ENCODE measurements at places on chromosomes 6 and 20.
A peak's percentile ranks its signal among the peaks of the same experiment; 100 is the strongest.

DNA sequence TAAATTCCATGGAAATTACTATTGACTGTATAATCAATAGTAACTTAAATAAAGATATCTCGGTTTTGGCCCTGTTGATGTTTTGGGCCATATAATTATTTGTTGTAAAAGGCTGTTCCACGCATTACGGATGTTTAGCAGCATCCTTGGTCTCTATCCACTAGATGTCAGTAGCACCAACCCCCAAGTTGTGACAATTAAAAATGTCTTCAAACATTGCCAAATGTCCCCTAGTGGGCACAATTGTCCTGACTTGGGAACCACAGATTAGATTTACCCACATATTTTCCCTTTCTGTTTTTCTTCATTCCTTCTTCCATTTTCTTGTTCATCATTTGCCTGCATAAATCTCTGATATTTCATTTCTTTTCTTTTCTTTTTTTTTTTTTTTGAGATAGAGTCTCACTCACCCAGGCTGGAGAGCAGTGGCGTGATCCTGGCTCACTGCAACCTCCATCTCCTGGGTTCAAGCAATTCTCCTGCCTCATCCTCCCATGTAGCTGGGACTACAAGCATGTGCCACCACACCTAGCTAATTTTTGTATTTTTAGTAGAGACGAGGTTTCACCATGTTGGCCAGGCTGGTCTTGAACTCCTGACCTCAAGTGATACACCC, 13.6 kb upstream of the WFDC8 start:
- peak; percentile 4 for DNase-seq

DNA sequence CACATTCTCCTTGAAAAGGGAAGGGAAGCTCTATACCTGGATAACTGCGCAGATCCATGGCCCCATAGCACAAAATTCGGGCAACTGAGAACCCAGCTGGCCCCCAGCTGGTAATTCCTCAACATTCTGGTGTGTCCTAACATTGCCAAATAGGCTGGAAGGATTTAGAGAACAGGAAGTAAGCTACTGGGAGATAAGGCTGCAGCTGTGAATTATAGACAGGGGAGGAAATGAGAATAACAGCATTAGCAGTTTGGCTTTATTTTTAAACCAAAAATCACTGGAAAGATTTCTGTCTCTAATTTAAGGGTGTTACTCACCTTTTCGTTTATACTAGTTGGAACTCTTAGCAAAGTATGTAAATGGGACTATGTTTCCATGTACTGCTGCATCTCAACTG, 97.2 kb downstream of the TULP4 start:
- DNase-seq = no peak

- no peak for DNase-seq
These were observed 32.0 kb upstream of the TFAP2D start for GRCh38 chr6:50681213-50681824.

DNA sequence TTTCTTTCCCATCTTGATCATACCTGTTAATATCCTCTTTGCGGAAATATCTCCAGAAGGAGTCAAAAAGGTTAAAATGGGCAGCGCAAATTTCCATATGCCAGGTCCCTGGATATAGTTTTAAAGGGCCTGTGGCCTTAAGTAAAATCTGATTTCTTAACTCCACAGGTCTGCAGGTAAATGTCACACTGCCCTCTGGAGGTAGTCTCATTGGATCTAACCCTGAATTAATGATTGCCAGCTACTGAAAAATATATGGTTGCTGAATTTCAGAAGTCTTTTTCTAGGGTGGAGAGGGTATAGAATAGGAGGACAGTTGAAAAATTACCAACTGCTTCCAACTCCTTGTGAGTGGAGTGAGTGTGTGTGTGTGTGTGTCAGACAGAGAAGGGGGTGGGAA, 8.5 kb downstream of the MOXD1 start:
- DNase-seq = no peak

DNA sequence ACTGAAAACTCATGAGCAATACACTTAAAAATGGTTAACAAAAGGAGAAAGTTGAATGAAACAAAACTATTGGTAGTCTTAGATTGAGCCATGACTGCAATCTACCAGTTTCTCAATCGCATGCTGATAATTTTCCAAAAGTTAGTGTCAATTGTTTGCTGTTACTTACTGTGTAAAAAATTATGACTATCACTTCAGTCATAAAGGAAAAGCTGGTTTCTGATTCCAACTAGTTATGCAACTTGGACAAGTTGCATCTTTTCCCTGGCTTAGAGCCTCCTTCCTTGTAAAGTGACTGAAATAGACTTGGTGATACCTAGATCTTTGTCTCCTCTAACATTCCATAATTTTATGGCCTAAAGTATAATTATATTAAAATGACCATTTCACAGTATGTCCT, 88.3 kb upstream of the PAK5 start:
- no peak for DNase-seq

DNA sequence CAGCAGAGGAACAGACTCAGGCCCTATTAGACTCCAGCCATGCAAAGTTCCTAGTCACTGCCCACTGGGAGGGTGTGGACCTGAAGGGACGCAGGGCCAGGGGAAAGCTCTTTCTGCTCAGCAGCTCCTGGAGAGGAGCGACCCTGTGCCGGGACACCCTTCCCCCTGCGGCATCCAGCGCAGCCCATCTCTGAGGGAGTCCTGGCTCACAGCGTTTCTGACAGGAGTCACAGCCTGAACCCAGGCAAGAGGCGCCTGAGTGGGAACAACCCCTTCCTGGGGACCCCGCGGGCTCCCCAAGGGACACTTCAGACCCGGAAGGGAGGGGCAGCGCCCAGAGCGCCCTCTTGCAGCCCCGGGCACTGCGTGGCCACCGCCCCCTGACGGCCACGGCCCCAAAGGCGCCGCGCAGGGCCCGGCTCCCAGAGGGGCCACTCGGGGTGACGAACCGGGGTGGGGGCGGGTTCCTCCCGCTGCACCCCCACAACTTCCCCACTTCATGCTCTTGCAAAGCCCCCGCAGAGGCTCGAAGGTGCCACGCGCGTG, 862 bp downstream of the UCKL1 start:
- no peak for DNase-seq

DNA sequence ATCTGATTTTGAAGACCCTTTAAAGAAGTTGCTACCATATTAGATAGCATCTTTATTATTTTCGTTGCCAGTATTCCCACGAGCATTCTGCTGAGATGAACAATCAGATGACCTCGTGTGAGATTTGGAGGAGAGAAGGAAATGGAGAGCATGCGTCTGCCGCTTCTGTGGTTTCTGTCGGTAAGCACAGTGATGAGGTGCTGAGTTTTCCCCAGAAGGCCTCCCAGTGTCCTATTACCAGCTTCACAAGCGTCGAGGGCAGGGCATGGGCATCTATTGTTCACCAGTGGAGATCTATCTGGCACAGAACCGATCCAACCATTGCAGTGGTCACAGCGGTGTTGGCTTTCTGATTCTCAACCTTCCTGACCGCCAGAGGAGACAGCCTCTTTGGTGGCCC, 29.4 kb downstream of the TRAF3IP2 start:
- DNase-seq = no peak

GRCh38 chr6:3231247-3232016, 4.0 kb upstream of the TUBB2B start:
- no peak for DNase-seq

- DNase-seq = no peak
These were observed 46.9 kb downstream of the PCSK2 start for GRCh38 chr20:17273717-17274116.

- no peak for DNase-seq
These were observed 349.6 kb downstream of the PKHD1 start for GRCh38 chr6:51737580-51738360.

- no peak for DNase-seq
These were observed 131.5 kb downstream of the MACROD2 start for GRCh38 chr20:14126856-14127255.

GRCh38 chr6:142155895-142156757, 9.1 kb downstream of the VTA1 start:
- DNase-seq = no peak

- DNase-seq = no peak
These were observed 233.2 kb upstream of the SYNDIG1 start for GRCh38 chr20:24236201-24236600.

- no peak for DNase-seq
These were observed 94.3 kb downstream of the JPH2 start for GRCh38 chr20:44092551-44093248.

GRCh38 chr20:16528078-16528477, 45.2 kb downstream of the KIF16B start:
- DNase-seq = no peak

DNA sequence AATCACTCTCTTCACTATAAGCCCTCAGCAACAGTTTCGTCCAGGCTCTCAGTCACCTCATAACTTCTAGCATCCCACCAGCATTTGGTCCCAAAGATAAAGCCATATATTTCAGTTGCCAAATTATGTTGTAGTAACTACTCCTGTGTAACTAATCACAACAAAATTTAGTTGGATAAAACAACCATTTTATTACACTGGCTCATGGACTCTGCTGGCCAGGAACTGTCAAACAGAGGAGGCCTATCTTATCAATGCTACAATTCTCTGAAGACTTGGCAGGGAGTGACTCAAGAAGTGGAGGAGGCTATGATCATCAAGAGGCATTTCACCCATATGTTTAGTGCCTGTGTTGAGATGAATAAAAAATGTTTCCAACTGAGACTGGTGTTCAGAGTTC, 1082.3 kb upstream of the GJE1 start:
- no peak for DNase-seq

GRCh38 chr6:28771401-28772267, 152.2 kb downstream of the TRIM27 start:
- no peak for DNase-seq

DNA sequence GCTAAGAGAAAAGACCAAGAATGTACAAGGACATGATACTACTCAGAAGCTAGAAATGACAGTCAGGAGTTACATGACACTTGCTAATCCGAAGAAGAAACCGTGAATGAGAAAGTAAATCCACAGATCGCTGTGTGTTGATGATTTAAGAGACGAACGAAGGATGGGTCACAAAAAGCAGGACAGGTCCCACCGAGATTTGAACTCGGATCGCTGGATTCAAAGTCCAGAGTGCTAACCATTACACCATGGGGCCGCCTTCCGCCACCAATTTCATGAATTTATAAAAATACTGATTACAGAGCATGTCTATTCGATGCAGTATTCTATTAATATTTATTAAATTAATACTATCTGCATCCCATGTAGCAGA, 54.0 kb upstream of the BTN3A2 start:
- DNase-seq = peak; percentile 54
